ENCODE measurements at places on chromosomes 3 and 15. TPM values are rescaled to one million over a fixed set of nuclear protein-coding genes. Genes with fewer than 3 reads are reported as not detected.

DNA sequence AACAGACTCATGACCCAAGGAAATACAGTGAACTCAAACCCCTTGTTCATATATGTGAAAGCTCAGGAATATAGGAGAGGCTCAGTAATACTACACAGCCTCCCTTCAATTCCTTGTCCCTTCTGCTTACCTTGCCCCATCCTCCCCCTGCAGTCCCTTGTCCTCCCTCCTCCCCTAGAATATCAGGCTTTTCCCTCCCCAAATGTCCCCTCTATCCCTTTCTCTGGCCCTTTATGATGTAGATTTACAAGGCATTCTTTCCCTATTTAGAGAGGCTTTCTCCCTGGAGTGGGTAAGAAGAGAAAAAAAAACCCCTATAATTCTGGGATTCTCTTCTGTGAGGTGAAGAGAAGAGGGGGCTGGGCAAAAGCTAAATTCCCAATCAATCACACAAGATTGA lies 64.9 kb upstream of the KBTBD8 start:
- no peaks in the 10 kb centered on the region for H3K4me1 ChIP-seq
- no peaks in the 10 kb centered on the region for H3K36me3 ChIP-seq
- peaks cover 5% of the 10 kb centered on the region for H3K27me3 ChIP-seq
- DNase-seq, result no peak

DNA sequence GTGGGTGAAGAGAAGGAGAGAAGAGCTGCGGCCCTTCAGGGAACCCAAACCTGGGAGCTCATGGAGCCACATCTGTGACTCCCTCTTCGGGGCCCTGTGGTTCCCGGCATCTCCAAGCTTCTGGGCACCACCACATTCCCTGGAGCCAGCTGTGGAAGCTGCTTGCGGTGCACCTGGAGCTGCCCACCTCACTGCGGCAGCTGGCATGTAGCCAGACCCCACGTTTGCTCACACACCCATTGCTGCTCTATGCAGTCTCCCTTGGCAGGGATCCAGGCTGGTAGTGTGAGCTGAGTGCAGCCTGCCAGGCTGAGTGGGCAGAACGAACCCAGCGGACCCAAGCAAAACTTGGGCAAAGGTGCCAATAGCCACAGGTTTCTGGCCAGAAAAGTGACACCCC lies 16.8 kb upstream of the PLA2G4E start:
- no peaks in the 10 kb centered on the region for H3K36me3 ChIP-seq
- no peak overlapping the region for H3K27ac ChIP-seq
- no peaks in the 10 kb centered on the region for H3K4me1 ChIP-seq
- H3K4me3 ChIP-seq, result no peak overlapping the region

GRCh38 chr3:119322021-119322834 lies 28.0 kb downstream of the ARHGAP31 start:
- no peaks in the 10 kb centered on the region for H3K27me3 ChIP-seq
- H3K36me3 ChIP-seq, result no peaks in the 10 kb centered on the region
- DNase-seq, result no peak
- H3K27ac ChIP-seq, result peak overlapping the region; percentile 96

The ALS2CL gene
- 20.6 TPM for total RNA-seq

The ADAMTS9 gene
- total RNA-seq, result 240 TPM

The P2RY13 gene
- total RNA-seq, result 6.9 TPM

All from breast epithelium (tissue), 4 donors.